SK-N-SH (cell line): ENCODE measurements at places on chromosomes 12 and 14. TPM values are rescaled to one million over a fixed set of nuclear protein-coding genes. Genes with fewer than 3 reads are reported as not detected.

GRCh38 chr12:101076921-101077320 is 133.1 kb downstream of the SLC5A8 start:
- peaks cover 3% of the 10 kb centered on the region; the same call in 1 of the 2 replicates for H3K4me1 ChIP-seq
- no peak overlapping the region for H3K4me3 ChIP-seq
- H3K27me3 ChIP-seq: no peaks in the 10 kb centered on the region
- DNase-seq: no peak
- peak overlapping the region; percentile 48 for H3K27ac ChIP-seq

- DNase-seq: no peak
- no peaks in the 10 kb centered on the region for H3K4me1 ChIP-seq
- no peak overlapping the region for H3K27ac ChIP-seq
- H3K4me3 ChIP-seq: no peak overlapping the region
- no peaks in the 10 kb centered on the region for H3K27me3 ChIP-seq
Measured at GRCh38 chr12:91271185-91271584, 88.6 kb upstream of the DCN start.

GRCh38 chr12:106914796-106915634 is 40.7 kb upstream of the TMEM263 start:
- DNase-seq: no peak
- H3K36me3 ChIP-seq: no peaks in the 10 kb centered on the region
- no peaks in the 10 kb centered on the region for H3K4me1 ChIP-seq

The DAD1 gene
- 406 and 478 TPM in 2 replicates for polyA plus RNA-seq

The PPM1A gene
- polyA plus RNA-seq: 11.6 and 12.3 TPM in 2 replicates

DNA sequence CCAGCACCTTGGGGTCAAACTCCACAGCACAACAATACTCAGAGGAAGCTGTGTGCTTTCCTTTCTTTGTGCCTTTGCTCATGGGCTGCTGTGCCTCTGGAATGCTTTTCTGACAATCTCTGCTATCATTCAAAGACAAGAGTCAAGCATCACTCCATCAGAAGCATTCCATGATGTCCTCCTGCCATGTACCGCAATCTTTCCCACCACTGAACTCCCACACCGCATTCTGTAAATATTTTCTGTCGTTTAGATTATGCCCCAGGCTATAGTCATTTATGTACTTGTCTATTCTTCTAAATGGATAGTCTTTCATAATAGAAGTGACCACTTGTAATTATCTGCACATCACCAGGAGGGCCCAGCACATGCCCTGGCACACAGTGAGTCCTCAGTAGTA is 327.8 kb downstream of the PDZRN4 start:
- no peak overlapping the region for H3K4me3 ChIP-seq
- H3K27ac ChIP-seq: no peak overlapping the region

DNA sequence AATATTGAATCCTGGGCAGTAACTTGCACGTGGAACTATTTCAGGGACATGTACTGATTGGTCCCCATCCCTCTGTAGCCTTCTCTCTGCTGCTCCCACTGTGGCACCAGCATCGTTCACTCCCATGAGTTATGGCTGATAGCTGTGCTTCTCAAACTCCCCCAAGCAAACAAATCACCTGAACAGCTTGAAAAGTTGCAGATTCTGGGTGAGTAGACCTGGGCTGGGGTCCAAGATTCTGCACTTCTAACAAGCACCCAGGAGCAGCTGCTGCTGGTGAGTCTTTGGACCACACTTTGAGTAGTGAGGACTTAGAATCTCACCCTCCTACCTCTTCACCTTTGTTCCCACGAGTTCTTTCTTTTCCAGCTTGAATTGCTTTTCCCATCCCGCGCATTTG is 49.4 kb upstream of the ZFP36L1 start:
- no peak overlapping the region for H3K27ac ChIP-seq
- H3K4me1 ChIP-seq: no peaks in the 10 kb centered on the region; the same call in 1 of the 2 replicates
- no peak for DNase-seq
- H3K4me3 ChIP-seq: no peak overlapping the region
- peaks cover 31% of the 10 kb centered on the region for H3K36me3 ChIP-seq

DNA sequence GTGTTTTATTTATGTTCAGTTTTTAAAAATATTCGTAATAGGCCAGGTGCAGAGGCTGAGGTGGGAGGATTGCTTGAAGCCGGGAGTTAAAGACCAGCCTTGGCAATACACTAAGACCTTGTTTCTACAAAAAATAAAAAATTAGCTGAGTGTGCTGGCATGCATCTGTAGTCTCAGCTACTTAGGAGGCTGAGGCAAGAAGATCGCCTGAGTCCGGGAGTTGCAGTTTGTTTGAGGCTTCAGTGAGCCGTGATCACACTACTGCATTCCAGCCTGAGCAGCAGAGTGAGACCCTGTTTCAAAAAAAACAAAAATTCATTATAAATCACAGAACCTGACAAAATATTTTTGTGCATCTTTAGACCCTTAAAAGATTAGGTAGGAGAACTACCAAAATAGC is 240.1 kb upstream of the ARHGAP5 start:
- H3K4me1 ChIP-seq: no peaks in the 10 kb centered on the region
- H3K27me3 ChIP-seq: no peaks in the 10 kb centered on the region
- H3K36me3 ChIP-seq: no peaks in the 10 kb centered on the region
- DNase-seq: no peak

The ADCY4 gene
- 0.03 and 0.08 TPM in 2 replicates for polyA plus RNA-seq

GRCh38 chr12:4001841-4002240 is 128.6 kb upstream of the PARP11 start:
- H3K4me1 ChIP-seq: no peaks in the 10 kb centered on the region
- H3K27me3 ChIP-seq: peaks cover 42% of the 10 kb centered on the region; the same call in 1 of the 2 replicates
- no peak overlapping the region for H3K4me3 ChIP-seq

The PRICKLE1 gene
- polyA plus RNA-seq: 0.45 and 1.2 TPM in 2 replicates

DNA sequence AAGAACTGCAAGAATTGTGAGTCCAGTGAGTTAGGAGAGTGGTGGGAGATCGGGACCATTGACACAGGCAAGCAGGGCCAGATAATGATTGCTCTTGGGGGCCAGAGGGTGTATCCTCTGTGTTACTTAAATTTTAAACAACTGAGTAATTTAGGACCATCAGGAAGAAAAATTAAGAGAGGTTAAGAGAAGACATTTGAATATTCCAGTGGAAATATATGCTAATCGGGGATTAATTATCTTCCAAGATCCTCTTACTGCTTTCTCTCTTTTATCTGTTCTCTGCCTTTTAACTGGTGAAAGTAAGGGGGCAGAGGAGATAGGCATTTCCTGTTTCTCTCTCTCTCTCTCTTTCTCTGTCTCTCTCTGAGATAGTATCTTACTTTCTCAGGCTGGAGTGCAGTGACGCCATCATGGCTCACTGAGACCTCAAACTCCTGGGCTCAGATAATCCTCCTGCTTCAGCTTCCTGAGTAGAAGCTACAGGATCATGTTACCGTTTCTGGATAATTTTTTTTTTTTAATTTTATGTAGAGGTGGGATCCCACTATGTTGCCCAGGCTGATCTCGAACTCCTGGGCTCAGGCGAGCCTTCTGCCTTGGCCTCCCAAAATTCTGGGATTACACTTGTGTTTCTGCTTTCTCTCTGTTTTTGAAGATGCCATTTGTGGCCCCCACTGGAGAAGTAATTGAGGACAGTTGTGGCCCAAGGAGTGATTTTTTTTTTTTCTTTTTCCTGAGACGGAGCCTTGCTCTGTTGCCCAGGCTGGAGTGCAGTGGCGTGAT is 85.1 kb downstream of the DIP2B start:
- no peak overlapping the region for H3K4me3 ChIP-seq
- peak overlapping the region; percentile 18; the same call in 1 of the 2 replicates for H3K27ac ChIP-seq
- H3K36me3 ChIP-seq: no peaks in the 10 kb centered on the region
- DNase-seq: no peak
- peaks cover 23% of the 10 kb centered on the region; the same call in 1 of the 2 replicates for H3K4me1 ChIP-seq

DNA sequence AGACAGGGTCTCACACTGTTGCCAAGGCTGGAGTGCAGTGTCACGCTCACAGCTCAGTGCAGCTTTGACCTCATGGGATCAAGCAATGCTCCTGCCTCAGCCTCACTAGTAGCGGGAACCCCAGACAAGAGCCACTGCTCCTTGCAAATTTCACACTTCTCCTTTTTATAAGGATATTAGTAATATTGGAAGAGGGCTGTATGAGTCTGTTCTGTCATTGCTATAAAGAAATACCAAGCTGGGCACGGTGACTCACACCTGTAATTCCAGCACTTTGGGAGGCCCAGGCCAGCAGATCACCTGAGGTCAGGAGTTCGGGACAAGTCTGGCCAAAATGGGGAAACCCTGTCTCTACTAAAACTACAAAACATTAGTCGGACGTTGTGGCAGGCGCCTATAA is 12.9 kb upstream of the ORAI1 start:
- H3K4me3 ChIP-seq: no peak overlapping the region
- no peaks in the 10 kb centered on the region for H3K27me3 ChIP-seq
- no peaks in the 10 kb centered on the region for H3K36me3 ChIP-seq
- no peak overlapping the region for H3K27ac ChIP-seq
- DNase-seq: no peak

The KRT79 gene
- not detected in 2 replicates for polyA plus RNA-seq

The ACOT6 gene
- polyA plus RNA-seq: not detected in 2 replicates

- no peaks in the 10 kb centered on the region for H3K36me3 ChIP-seq
- no peak overlapping the region for H3K27ac ChIP-seq
Measured at GRCh38 chr12:26122681-26123481, 2.0 kb downstream of the BHLHE41 start.

DNA sequence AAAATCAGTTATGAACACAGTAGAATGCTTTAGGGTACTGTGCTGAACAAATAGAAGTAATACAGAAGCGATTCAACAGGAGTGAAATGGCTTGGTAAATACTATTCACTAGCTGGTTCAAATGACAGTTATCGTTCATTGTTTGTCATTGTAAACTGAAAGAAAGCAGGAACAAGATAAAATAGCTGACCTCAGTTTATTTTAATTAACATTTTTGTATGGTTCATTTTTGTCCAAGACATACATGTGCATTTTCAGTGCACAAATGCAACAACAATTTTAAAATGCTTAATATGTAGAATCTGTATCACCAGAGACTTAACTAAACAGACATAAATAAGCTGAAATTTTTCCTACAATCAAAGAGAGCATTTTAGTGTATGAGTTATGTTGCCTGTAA is 49.9 kb downstream of the ALX1 start:
- no peak overlapping the region for H3K27ac ChIP-seq
- H3K4me1 ChIP-seq: no peaks in the 10 kb centered on the region
- H3K4me3 ChIP-seq: no peak overlapping the region
- no peaks in the 10 kb centered on the region for H3K36me3 ChIP-seq
- no peaks in the 10 kb centered on the region for H3K27me3 ChIP-seq

DNA sequence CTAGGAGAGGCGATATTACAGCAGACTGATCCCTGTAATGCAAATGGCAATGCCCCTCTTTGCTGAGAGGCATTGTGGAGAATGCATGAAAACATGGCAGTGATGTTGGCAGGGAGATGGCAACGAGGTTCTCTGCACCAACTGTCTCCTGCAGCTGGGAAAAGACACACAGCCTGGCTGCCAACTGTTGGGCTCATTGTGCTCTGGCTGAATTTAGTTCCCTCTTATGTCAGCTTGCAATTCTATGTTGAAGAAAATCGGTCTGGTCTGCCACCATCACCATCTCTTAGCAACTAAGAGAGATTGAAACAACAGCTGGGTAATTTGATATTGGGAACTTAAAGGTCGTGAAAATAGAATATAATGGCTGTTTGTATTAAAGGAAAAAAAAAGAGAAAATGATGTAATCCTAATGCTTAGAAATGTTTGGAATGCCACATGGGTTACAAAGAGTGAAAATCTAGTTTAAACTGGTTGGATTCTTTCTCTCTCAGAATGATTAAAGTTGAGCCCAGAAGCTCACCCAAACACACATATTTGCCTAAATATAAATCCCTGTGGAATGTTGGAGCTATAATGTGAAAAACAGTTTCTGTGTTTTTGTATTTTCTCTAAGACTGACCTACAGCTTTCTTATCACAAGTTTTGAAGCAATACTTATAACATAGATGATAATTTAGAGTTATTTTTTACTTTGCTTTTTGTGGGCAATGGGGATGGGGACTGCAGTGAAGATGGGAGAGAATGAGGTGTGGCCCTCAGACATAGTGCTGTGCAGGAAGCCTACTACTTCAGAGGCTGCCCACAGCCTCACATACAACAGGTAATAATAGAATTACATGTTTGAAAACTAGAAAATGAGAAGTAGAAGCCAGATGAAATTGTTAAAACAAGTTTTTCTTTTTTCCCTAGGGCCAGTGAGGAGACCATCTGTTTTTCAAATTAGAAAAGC is 143.7 kb downstream of the AKAP6 start:
- H3K36me3 ChIP-seq: no peaks in the 10 kb centered on the region
- no peak for DNase-seq
- no peaks in the 10 kb centered on the region for H3K27me3 ChIP-seq
- no peak overlapping the region for H3K4me3 ChIP-seq
- H3K4me1 ChIP-seq: peaks cover 14% of the 10 kb centered on the region
- peak overlapping the region; percentile 98 for H3K27ac ChIP-seq

GRCh38 chr14:60514378-60514740 is 5.4 kb downstream of the SIX6 start:
- H3K4me3 ChIP-seq: peak overlapping the region; percentile 77
- peaks cover 15% of the 10 kb centered on the region; the same call in 1 of the 2 replicates for H3K4me1 ChIP-seq
- DNase-seq: peak; percentile 56
- no peaks in the 10 kb centered on the region for H3K36me3 ChIP-seq
- peaks cover 53% of the 10 kb centered on the region for H3K27me3 ChIP-seq

DNA sequence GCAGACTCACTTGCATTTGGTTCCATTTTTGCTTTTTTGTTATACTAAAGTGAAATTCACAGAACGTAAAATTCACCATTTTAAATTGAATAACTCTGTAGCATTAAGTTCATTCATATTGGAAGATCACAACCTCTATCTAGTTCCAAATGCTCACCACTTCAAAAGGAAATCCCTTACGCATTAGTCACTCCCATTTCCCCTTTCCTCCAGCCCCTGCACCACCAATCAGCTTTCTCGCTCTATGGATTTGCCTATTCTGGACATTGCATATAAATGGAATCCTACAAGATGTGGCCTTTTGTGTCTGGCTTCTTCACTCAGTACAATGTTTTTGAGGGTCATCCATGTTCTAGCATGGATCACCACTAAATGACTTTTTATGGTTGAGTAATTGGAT is 294.5 kb downstream of the KSR2 start:
- H3K4me1 ChIP-seq: peaks cover 11% of the 10 kb centered on the region; the same call in 1 of the 2 replicates
- H3K27me3 ChIP-seq: no peaks in the 10 kb centered on the region
- no peak overlapping the region for H3K4me3 ChIP-seq
- H3K27ac ChIP-seq: no peak overlapping the region
- no peaks in the 10 kb centered on the region for H3K36me3 ChIP-seq

DNA sequence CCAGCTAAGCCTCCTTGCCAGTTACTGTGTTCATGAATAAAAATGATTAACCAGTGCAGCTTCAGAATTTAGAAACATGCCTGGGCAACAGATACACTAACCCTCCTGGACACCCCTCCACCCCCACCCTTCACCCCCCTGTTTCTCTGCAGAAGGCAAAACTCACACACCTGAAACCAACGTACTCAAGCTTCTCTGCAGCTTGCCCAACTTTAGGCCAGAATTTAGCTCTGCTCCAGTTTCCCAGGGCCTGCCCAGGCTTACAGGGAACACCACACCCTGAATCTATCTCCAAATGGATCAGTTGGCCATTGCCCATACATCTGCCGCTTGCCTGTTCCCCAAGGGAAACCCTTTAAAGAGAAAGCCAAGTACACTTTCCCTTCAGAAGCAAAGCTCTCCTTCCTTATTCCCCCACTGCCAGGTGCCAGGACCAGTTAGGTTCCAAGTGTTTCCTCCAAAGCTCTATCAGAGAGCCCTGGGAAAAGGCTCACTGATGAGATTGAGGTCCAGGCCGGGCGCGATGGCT is 1.8 kb upstream of the SPPL3 start:
- no peak overlapping the region for H3K4me3 ChIP-seq
- no peaks in the 10 kb centered on the region for H3K27me3 ChIP-seq
- H3K4me1 ChIP-seq: peaks cover 20% of the 10 kb centered on the region
- H3K36me3 ChIP-seq: no peaks in the 10 kb centered on the region
- no peak overlapping the region for H3K27ac ChIP-seq
- peak; percentile 43 for DNase-seq

- H3K36me3 ChIP-seq: no peaks in the 10 kb centered on the region
- DNase-seq: no peak
- no peaks in the 10 kb centered on the region for H3K27me3 ChIP-seq
- no peak overlapping the region for H3K27ac ChIP-seq
- no peaks in the 10 kb centered on the region; the same call in 1 of the 2 replicates for H3K4me1 ChIP-seq
Measured at GRCh38 chr12:112929715-112930114, 8.6 kb upstream of the OAS3 start.
